ENCODE measurements at places on chromosomes 7 and 10.

DNA sequence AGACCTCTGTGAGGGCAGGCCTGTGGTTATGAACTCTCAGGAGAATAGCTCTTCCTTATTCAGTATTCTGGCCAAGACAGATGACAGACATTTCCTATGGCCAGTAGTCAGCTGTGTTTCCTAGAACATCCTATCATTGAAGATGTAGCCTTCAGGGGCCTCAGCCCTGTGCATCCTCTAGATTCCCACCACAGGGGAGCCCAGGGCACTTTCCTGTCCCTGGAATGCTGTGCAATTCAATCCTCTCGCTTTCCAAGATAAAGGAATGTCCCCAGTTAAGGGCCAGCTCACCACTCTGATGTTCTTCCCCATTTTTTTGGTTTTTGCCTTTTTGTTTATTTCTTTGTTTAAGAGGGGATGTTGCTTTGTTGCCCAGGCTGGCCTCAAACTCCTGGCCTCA lies 578.8 kb upstream of the C7orf33 start:
- DNase-seq: no peak

- no peak for DNase-seq
These were observed 52.6 kb downstream of the CHST3 start for GRCh38 chr10:72016608-72017300.

DNA sequence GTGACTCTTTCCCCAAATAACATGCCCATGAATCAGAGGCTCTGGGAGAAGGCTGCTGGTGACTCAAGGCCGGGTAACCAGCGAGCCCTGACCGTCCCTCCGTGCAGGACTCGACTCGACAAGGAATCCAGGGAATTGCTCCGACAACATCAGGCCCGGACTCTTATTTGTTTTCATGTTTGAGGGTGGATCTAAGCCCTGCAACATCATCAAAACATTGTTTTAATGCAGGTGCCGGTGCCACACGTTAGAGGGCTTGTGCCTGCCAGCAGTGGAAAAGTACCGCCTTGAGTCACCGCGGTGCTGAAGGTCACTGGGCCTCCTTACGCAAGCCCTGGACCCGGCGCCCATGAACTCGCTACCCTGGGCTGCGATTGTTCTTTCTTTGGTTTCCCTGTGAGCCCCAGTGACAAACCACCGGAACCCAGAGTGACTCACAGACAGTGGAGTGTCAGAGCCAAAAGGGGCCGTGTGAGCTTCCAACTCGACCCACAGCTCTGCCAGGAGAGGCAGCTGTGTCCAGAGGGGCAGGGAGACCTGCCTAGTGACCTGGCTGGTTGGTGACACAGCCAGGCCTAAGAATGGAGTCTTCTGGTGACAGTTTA lies 139.4 kb upstream of the SHH start:
- DNase-seq: peak; percentile 96

DNA sequence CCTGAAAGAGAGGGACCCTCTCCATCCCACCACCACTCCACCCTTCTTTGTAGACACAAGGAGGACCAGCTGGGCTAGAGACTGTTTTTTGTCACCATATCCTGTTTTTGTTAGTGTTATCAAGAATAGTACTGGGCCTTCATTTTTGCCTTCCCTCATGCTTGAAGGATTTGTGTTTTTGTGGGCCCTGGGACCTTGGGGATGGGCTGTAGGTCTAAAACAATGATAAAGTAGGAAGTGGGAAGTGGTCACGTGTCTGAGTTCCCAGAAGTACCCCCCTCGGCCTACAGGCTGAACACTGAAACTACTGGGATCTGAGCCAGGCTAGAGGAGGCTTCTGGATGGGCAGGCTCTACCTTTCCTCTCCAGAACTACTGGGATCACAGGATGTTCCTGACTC lies 8.9 kb downstream of the AGFG2 start:
- DNase-seq: no peak

DNA sequence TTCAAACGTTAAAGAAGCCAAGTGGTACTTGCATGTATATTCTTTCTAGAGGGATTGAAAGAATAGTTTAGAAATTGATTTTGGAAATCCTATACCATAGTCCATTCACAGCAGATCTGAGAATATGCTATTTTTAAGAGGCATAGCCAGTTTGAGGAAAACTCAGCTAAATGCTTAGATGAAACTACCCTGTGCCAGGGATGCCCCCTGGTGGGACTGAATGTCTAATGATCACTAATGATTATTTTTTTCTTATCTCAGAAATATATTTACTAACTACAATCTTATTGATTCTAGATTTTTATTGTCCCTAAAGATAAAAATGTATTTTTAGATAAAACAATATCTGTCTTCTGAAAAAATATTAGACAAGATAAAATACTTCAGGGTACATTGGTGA lies 844.9 kb upstream of the PHF14 start:
- no peak for DNase-seq

DNA sequence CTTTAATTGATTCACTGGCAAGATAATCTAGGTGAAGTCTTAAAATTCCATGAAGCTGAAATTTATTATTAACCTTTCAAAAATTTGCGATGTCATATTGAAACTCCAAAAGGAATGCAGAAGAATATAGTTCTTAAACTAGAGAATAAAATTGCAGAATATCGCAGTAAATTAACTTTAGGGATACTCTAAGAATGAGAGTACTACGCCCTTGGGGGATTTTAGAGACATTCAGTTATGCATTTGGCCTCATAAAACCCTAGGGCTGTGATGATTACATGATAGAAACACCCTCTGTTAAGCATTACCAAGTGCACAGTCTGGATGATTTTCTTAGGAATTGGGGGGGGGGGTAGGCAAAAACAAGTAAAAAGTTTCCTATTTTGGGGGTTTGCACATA lies 3.7 kb downstream of the WNT2 start:
- no peak for DNase-seq

DNA sequence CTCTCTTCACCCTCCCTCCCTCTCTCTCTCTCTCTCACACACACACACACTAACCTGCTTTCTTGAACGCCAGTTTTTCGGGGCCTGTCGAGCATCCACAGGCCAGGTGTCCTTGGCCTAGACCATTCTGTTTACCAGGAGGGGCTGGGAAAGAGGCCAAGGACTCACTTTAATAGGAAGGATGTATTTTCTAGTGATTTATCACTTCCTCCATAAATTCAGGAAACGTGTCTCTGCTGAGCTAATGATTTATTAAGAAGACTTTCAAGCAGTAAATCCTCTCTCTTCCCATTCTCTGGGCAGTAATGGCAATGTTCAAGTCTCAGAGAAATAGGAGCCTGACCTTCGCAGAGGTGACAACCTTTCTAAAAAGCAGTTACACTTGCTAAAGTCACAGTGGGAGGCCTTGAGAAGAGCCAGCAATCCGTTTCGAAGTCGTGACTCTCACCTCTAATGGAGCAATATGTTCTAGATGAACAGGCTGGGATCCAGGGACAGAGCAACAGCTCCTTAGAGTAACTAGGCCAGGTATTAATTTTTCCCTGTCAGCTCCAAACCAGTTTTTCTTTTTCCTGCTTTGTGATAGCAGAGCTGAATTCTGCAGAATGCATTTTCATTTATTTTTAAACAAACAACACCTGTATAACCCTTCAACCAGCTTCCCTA lies 1357.5 kb upstream of the SORCS1 start:
- DNase-seq: no peak

GRCh38 chr7:48419401-48419800 lies 248.1 kb downstream of the ABCA13 start:
- DNase-seq: no peak

DNA sequence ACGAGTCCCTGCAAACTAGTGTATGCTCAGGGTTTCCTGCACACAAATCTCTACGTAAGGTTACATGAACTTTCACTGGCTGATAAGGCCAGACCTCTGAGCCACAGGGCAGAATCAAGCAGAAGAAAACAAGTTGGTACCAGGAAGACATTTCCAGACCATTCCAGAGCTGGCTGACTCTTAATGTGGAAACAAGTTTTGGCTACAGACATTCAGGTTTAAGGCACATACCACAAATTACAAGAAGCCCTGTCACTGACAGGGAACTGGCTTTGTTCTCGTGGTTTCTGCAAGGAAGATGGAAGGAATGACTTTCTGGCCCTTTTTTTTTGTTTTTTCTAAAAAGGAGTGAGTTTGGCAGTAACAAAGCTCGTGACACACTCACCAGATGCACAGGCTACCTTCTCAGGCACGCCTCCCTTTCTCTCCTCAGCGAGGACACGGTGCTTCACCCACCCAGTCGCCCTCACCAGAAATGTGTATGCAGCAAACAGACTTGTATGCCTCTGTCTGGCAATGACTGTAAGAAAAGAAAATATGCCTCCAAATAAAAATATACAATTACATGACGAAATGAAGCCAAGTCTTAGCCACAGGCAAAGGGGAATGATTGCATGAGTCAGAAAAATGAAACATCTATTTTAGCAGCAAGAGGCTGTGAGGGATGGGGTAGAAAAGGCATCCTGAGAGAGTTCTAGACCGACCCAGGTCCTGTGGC lies 22.6 kb downstream of the PLAC9 start:
- DNase-seq: no peak

DNA sequence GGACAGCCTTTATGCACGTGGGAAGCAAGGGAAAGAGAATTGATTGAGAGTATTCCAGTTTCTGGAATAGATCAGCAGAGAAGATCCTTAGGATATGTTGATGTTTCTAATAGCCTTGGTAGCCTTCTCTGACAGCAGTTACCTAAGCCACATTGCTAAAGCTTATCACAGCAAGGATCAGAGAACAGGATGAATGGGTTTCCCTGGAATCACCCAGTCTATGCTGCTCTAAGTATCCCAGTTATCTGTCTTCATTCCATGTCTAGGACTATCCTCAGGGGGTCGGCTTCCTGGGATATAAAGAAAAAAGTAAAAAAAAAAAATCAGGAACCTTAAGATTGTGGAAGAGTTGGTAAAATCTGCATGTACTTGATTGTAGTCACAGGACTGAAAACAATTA lies 352.0 kb upstream of the AKR1E2 start:
- no peak for DNase-seq

GRCh38 chr7:81621893-81622292 lies 148.0 kb downstream of the HGF start:
- DNase-seq: no peak

DNA sequence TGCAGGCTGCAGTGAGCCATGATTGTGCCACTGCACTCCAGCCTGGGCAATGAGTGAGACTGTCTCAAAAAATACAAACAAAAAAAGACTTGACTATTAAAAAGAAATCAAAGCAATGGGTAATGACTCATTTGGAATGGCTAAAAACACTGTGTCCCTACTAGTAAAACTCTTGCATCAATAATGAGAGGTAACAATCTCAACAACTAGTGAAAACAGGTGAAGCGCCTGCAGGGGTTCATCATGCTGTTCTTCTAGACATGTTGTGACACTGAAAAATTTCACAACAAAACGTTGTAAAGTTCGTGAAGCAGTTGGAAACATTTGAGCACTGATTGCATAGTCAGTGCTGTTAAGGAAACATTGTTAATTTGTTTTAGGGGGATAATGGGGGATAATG lies 26.9 kb upstream of the SLC29A4 start:
- no peak for DNase-seq

GRCh38 chr10:5323446-5323845 lies 41.3 kb upstream of the UCN3 start:
- DNase-seq: no peak

- DNase-seq: no peak
These were observed 655.6 kb downstream of the LRMDA start for GRCh38 chr10:76086761-76087639.

DNA sequence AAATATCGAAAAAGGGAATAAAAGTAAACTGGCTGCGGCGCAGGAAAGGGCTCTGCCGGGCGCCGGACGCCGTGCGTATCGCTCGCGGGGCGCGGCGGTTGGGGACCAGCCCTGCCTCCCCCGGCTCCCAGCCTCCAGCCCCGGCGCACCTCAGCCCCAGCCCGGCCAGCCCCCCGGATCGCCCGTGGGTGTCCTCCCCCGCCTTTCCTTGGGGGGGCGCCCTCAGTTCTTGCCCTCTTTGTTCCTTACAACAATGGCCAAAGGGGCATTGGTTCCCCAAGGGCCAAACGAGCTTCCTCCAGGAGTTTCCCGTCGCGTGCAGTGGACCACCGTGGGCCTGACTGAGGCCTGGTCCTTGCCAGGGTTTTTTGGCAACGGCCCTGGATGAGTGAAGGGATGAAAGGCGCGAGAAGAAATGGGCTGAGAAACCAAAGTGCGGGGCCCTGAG lies 1.2 kb downstream of the MACROH2A2 start:
- no peak for DNase-seq

- no peak for DNase-seq
These were observed 23.3 kb upstream of the ZNF282 start for GRCh38 chr7:149171892-149172533.

- DNase-seq: no peak
These were observed 48.7 kb upstream of the RHOBTB1 start for GRCh38 chr10:60992636-60993035.

GRCh38 chr7:28533731-28534531 lies 121.6 kb downstream of the CREB5 start:
- no peak for DNase-seq

DNA sequence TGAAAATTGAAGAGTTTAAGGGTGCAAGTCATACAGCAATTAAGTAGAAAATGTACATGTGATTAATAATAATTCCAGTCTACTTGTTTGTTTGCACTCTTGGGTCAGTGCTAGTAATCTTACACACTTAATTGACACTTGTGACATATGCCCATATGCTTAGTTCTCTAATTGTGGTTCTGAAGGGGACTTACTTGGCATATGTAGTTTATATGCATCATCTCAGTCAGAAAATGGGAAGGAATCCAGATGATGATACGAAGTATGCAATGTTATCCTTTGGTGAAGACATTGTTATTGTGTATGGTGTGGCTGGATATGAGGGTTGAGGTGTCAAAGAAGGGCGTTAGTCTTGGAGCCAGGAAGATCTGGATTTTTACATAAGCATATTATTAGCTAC lies 193.5 kb upstream of the HDAC9 start:
- no peak for DNase-seq

DNA sequence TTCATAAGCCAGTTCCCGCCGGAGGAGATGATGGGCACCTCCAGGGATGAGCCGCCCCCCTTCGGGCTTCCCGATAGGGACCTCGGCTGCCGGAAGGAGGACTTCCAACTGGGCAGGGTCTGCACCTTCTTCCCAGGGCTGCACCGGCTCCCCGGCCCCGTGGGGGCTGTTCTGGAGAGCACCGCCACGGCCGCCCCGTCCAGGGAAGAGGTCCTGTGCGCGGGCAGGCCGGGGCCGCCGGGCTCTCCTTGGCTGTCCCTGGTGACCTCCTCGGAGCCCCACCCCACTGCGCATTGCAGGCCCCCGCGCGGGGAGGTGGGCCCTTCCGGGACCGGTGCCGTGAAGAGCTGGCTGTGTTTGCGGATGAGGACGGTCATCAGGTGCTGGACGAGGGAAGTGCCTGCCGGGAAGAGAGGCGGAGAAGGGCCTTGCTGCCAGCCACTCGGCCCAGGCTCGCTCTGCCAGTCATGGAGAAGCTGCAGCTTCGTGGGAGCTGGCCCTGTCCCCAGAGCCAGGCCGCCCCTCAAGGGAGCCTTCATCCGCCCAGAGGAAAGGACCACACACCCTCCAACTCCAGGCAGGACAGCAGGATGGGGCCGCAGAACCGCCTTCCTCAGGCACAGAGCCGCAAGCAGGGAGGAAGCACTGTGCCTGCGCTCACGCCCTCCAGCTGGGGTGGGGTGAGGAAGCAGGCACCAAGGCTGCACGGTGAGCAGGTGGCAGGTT lies 144.4 kb downstream of the MAPK8 start:
- no peak for DNase-seq

- no peak for DNase-seq
These were observed 4.6 kb downstream of the ST7 start for GRCh38 chr7:116957874-116958273.

- DNase-seq: no peak
These were observed 221.4 kb downstream of the MTERF1 start for GRCh38 chr7:91659096-91659495.

All from SW 1271 (cell line).